Spleen (tissue), 13 donors: ENCODE measurements at places on chromosomes 4 and X. TPM values are rescaled to one million over a fixed set of nuclear protein-coding genes. Genes with fewer than 3 reads are reported as not detected.

IL13RA2 gene
- polyA plus RNA-seq = 0.22 TPM

MGARP gene
- 0.28 TPM for polyA plus RNA-seq

LRCH2 gene
- 0.47 TPM for polyA plus RNA-seq

CLDN2 gene
- not detected for polyA plus RNA-seq

PDHA1 gene
- polyA plus RNA-seq = 88.8 TPM
